IPS DF 6.9 (cell line): ENCODE measurements at places on chromosomes 11 and 22.

- no peak for DNase-seq
Measured at GRCh38 chr22:48574776-48575617, 1252.7 kb downstream of the BRD1 start.

GRCh38 chr11:58801974-58802545 lies 42.4 kb downstream of the GLYATL2 start:
- DNase-seq = no peak

- no peak for DNase-seq
Measured at GRCh38 chr11:83648610-83649527, 362.7 kb upstream of the CCDC90B start.

DNA sequence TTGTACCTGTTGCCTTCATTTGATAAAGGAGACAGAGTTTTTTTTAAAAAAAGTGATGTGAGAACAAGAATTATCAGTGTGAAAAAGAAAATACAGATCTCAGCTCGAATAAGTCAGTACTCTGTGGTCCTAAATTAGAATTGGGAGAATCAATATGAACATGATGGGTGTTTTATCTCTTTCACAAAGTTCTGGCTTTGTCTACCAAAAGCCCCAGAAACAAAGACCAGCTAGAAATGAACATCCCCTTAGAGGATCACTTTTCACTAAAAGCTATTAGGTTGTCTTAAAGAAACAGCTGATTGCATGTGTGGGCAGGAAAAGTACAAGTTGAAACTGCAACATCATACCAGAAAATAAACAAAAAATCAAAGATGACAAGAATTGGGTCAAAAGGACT lies 8.4 kb upstream of the ST14 start:
- no peak for DNase-seq

- DNase-seq = peak; percentile 94
Measured at GRCh38 chr11:123261345-123262106, 66.5 kb upstream of the CLMP start.

- DNase-seq = no peak
Measured at GRCh38 chr11:72808331-72808798, 5.8 kb upstream of the ATG16L2 start.

GRCh38 chr11:31240340-31240904 lies 129.1 kb downstream of the DCDC1 start:
- peak; percentile 47 for DNase-seq

DNA sequence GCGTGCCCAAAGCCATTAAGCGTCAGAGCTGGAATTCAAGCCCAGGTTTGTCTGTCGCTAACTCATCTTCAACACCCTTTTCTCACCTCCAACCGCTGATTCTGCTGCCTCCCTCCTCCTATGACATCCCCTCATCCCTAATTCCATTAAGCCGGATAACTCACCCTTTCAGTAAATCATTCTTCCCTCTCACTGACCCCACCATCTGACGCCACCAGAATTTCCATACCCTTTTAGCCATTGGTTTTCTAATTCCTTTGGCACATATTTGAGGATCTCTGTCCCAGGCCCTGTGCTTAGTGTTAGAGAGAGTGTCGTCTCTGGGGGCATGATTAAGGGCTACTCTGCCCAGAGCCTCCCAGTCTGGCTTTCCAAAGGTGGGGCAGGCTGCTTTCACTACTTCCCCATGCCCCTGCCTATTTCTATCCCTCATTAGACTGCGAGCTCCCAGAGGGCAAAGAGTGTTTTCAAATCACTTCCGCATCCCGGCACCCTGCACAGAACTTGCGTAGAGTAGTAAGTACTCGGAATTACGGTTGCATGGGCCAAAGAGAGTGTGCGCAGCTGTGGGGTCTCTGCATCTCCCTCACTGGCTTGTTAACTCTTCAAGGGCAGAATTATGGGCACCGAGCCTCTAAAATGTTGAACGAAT lies 3.9 kb downstream of the KLHL35 start:
- DNase-seq = no peak

DNA sequence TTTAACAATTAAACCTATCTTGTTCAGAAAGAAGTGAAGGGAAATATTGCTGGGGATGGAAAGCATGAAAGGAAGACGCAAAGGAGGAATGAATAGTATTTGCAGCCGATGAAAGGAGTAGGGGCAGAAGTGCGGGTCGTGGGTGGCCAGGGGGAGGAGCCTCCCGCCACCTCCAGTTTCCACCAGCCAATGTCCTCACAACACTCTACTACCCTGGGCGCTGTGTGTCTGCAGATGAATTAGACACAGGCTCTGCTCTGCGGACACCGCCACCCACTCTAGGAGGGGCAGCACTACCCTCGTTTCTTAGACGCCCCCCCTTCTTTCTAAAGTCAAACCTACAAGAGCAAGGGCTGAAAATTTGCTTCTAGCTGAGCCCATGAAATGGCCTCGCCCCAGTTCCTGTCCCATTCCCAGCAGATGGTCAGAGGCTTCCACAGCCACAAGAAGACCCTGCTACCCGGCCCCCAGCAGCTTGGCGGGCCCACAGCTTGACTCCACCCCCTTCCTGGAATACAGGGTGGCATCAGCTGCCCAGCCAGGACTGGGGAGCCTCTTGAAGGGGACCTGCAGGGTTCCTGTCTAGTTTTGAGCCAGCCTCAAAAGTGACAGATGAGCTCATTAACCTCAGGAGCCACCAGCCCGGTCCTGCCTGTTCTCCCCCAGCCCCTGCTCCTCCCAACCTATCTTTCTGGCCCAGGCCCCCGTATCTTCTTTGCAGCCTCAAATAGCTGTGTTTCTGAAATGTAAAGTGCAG lies 268.1 kb downstream of the BUD13 start:
- no peak for DNase-seq

GRCh38 chr11:10701982-10702381 lies 8.4 kb upstream of the IRAG1 start:
- DNase-seq = no peak

GRCh38 chr22:41862160-41862529 lies 29.2 kb downstream of the SREBF2 start:
- no peak for DNase-seq

GRCh38 chr22:24686280-24686679 lies 83.3 kb downstream of the GGT1 start:
- DNase-seq = no peak

GRCh38 chr11:37406651-37407050 lies 808.6 kb upstream of the RAG2 start:
- no peak for DNase-seq

GRCh38 chr22:40383905-40384304 lies 13.5 kb downstream of the SGSM3 start:
- DNase-seq = no peak

GRCh38 chr11:3022982-3023381 lies 30.9 kb upstream of the NAP1L4 start:
- DNase-seq = no peak

DNA sequence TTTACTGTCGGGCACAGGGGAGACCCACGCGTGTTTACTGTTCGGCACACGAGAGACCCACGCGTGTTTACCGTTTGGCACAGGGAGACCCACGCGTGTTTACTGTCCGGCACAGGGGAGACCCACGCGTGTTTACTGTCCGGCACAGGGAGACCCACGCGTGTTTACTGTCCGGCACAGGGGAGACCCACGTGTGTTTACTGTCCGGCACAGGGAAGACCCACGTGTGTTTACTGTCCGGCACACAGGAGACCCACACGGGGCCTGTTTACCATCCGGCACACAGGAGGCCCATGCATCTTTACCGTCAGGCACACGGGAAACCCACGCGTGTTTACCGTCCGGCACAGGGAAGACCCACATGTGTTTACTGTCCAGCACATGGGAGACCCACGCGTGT lies 525.1 kb downstream of the BRD1 start:
- DNase-seq = no peak
